Peyer's patch (tissue), 4 donors: ENCODE measurements at places on chromosomes 2 and 18. TPM values are rescaled to one million over a fixed set of nuclear protein-coding genes. Genes with fewer than 3 reads are reported as not detected.

- no peaks in the 10 kb centered on the region for H3K4me1 ChIP-seq
- H3K36me3 ChIP-seq = no peaks in the 10 kb centered on the region
- no peak overlapping the region for H3K27ac ChIP-seq
- H3K27me3 ChIP-seq = no peaks in the 10 kb centered on the region
- no peak for DNase-seq
Measured at GRCh38 chr18:7789856-7790552, 222.9 kb downstream of the PTPRM start.

DNA sequence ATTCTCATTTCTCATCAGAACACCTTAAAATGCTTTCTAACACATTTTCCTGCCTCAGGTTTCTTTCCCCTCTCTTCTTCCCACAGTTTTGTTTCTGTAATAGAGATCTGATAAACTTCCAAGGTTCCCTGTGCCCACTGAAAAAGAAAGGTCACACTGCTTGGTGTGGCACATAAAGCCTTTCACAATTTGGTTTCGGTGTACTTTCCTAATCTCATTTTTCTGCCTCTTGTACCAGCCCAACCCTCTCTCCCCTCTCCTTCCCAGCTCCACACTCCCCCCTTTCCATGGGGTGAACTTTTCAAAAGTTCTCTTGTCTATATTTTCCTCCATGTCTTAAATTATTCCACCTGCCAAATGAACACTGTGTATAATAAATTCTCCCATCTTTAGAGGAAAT is 7.2 kb downstream of the EIF2AK3 start:
- H3K4me1 ChIP-seq = peaks cover under 1% of the 10 kb centered on the region
- no peaks in the 10 kb centered on the region for H3K36me3 ChIP-seq
- no peak for DNase-seq
- no peak overlapping the region for H3K4me3 ChIP-seq
- H3K27me3 ChIP-seq = no peaks in the 10 kb centered on the region

DNA sequence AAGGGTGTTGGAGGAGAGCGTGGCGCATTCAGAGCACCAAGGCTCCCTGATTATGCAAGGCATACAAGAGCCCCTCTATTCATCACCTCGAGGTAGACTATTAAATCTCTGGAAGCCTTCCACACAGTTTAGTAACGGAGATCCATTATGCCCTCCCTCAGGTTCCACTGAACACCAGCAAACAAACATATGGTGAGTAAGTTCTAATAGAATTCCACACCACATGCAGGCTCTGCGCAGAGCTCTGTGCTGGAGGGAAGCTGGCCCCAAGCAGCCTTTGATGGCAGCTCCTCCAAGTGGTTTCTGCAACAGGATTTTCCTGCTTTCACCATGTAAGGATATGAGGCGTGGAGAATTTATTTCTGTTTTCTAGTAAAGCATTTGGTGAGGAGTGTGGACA is 238.6 kb downstream of the C1D start:
- no peak overlapping the region for H3K27ac ChIP-seq
- no peaks in the 10 kb centered on the region for H3K4me1 ChIP-seq
- H3K36me3 ChIP-seq = no peaks in the 10 kb centered on the region
- no peak overlapping the region for H3K4me3 ChIP-seq
- DNase-seq = no peak
- H3K27me3 ChIP-seq = no peaks in the 10 kb centered on the region

DNA sequence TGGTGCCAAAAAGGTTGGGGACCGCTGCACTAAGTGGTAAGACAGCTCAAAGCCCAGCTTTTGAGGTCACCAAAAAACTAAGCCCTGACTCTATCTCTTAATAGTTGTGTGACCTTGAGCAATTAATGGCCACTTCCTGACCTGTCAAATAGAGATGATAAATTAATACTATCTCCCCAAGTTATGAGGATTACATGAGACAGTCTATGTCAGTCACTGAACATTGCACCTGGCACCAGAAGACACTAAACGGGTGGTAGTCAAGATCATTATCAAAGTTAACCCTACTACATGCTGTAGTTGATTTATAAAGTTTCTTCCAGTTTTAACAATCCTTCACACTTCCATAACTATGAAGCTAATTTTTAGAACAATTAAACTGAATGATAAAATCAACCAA is 36.5 kb downstream of the STPG4 start:
- H3K4me1 ChIP-seq = no peaks in the 10 kb centered on the region
- H3K27me3 ChIP-seq = no peaks in the 10 kb centered on the region
- no peak overlapping the region for H3K27ac ChIP-seq
- no peak overlapping the region for H3K4me3 ChIP-seq
- no peak for DNase-seq
- no peaks in the 10 kb centered on the region for H3K36me3 ChIP-seq

DNA sequence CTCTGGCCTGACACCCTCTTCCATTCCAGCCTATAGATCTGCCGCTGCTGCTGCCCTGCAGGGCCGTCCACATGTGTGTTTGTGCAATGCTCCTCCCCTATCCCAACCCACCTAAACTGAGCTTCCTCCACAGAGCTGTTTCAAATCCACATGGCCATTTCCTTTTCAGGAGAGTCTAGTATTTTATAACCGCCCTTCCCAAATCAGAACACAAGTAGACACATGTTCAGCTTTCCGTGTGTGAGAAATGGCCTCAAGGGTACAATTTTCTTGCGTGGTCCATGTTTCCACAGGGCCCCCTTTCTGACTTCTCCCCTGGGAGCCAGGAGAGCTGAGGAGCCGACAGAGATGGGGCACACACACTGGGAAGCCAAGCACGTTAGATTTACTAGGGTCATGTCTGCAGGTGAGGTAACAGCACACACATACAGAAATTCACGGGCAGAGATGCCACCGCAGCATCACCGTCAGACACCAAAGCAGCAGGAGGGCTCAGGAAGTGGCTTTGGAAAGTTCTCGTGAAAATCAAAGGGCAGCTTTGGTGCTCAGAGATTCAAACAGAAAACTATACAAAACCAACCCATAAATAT is 102.9 kb upstream of the TGFA start:
- no peaks in the 10 kb centered on the region for H3K36me3 ChIP-seq
- H3K4me3 ChIP-seq = no peak overlapping the region
- no peak overlapping the region for H3K27ac ChIP-seq
- H3K27me3 ChIP-seq = peaks cover 3% of the 10 kb centered on the region
- H3K4me1 ChIP-seq = no peaks in the 10 kb centered on the region

- no peaks in the 10 kb centered on the region for H3K27me3 ChIP-seq
- no peaks in the 10 kb centered on the region for H3K4me1 ChIP-seq
- H3K27ac ChIP-seq = peak overlapping the region; percentile 48
- peaks cover 53% of the 10 kb centered on the region for H3K36me3 ChIP-seq
- H3K4me3 ChIP-seq = no peak overlapping the region
Measured at GRCh38 chr2:42296226-42296625, 64.8 kb downstream of the COX7A2L start.

- peak overlapping the region; percentile 73 for H3K27ac ChIP-seq
- H3K36me3 ChIP-seq = no peaks in the 10 kb centered on the region
- H3K4me1 ChIP-seq = no peaks in the 10 kb centered on the region
- H3K27me3 ChIP-seq = no peaks in the 10 kb centered on the region
- peak; percentile 61 for DNase-seq
Measured at GRCh38 chr18:32019251-32019948, 775 bp downstream of the RNF125 start.

GRCh38 chr2:238009563-238009962 is 42.7 kb downstream of the UBE2F start:
- H3K27me3 ChIP-seq = no peaks in the 10 kb centered on the region
- no peak overlapping the region for H3K4me3 ChIP-seq
- H3K36me3 ChIP-seq = no peaks in the 10 kb centered on the region
- no peak overlapping the region for H3K27ac ChIP-seq

DNA sequence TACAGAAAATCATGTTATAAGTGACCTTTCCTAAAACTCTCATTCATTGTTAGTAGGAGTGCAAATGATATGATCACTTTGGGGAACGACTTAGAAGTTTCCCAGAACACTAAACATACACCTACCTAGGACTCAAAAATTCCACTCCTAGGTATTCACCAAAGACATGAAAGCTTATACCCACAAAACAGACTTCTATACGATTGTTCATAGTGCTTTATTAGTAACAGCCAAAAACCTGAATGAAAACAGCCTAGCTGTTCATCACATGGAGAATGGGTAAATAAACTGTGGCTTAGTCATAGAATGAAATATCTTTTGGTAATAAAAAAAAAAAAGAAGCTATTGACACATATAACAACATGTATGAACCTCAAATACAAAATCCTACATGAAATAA is 8.8 kb downstream of the NOL10 start:
- no peak overlapping the region for H3K27ac ChIP-seq
- H3K36me3 ChIP-seq = no peaks in the 10 kb centered on the region
- H3K4me1 ChIP-seq = no peaks in the 10 kb centered on the region
- DNase-seq = no peak
- no peaks in the 10 kb centered on the region for H3K27me3 ChIP-seq
- H3K4me3 ChIP-seq = no peak overlapping the region

- H3K27ac ChIP-seq = no peak overlapping the region
- no peak for DNase-seq
- H3K36me3 ChIP-seq = no peaks in the 10 kb centered on the region
Measured at GRCh38 chr2:28640908-28641300, 110.7 kb upstream of the PPP1CB start.

- no peak overlapping the region for H3K4me3 ChIP-seq
- H3K27me3 ChIP-seq = no peaks in the 10 kb centered on the region
- H3K36me3 ChIP-seq = no peaks in the 10 kb centered on the region
- DNase-seq = no peak
- H3K4me1 ChIP-seq = no peaks in the 10 kb centered on the region
Measured at GRCh38 chr2:145166731-145167302, 646.9 kb upstream of the ZEB2 start.

GRCh38 chr2:167345559-167345958 is 457.3 kb downstream of the XIRP2 start:
- H3K36me3 ChIP-seq = no peaks in the 10 kb centered on the region
- no peak overlapping the region for H3K27ac ChIP-seq
- no peaks in the 10 kb centered on the region for H3K4me1 ChIP-seq
- no peaks in the 10 kb centered on the region for H3K27me3 ChIP-seq
- H3K4me3 ChIP-seq = no peak overlapping the region

DNA sequence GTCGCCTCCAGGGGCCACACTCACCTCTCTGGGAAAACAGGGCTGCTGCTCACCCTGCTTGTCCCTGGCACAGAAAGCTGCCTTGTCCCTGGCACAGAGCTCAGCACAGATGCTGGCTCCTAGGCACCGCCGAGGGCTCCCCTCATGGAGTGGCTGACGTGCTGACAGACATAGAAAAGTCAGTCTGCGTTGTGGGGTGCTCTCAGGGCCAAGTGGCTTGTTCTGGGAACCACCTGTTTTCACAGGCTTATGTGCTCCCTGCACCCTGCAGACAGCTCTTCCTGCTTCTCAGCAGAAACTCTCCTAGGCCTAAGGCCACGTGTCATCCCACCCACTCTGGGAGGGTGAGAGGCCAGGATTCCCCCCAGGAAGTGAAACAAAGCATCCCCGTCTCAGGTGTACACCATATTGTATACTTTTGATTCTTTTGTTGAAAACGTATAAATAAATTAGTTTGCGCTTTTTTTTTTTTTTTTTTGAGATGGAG is 84.7 kb upstream of the TMEM200C start:
- no peak overlapping the region for H3K27ac ChIP-seq
- H3K4me3 ChIP-seq = no peak overlapping the region
- no peaks in the 10 kb centered on the region for H3K36me3 ChIP-seq
- H3K27me3 ChIP-seq = no peaks in the 10 kb centered on the region
- DNase-seq = no peak

DNA sequence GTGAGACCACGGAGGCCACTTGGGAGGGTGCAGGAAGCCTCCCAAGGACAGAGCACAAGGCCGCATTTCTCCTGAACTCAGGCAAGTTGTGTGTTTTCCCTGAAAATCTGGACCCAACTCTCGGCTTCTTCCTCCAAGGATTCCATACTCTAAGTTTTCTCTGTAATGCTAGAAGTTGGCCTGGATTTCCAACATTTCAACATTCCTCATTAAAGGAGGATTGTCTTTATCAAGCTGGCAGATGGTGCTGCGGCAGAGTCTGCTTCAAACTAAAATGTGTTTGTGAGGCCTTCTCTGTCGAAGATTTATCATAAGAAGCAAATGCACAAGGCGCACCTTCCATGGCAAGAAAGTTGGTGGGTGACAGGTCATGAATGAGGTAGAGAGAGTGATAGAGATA is 94.4 kb upstream of the SATB2 start:
- no peaks in the 10 kb centered on the region for H3K36me3 ChIP-seq
- no peak for DNase-seq
- no peak overlapping the region for H3K4me3 ChIP-seq
- H3K4me1 ChIP-seq = no peaks in the 10 kb centered on the region
- no peak overlapping the region for H3K27ac ChIP-seq

DNA sequence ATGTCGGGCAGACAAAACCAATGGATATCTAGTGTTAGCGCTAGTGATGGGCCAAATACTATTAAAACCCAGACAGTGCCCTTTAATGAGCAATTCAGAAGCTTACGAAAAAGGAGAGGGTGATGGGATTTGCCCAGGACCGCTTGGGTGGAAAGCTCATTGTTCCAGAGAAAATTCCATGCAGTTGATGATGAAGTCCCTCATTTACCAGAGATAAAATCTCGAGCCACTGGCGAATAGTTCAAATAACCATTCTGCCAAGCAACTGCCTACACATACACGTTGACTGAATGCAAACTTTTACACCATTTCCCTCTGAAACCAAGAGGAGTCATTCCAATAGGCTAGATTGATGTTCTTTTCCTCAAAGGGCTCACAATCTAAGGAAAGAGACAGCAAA is 73.6 kb upstream of the ARL4C start:
- no peaks in the 10 kb centered on the region for H3K4me1 ChIP-seq
- H3K27me3 ChIP-seq = no peaks in the 10 kb centered on the region
- no peak for DNase-seq
- no peak overlapping the region for H3K27ac ChIP-seq
- H3K36me3 ChIP-seq = no peaks in the 10 kb centered on the region

DNA sequence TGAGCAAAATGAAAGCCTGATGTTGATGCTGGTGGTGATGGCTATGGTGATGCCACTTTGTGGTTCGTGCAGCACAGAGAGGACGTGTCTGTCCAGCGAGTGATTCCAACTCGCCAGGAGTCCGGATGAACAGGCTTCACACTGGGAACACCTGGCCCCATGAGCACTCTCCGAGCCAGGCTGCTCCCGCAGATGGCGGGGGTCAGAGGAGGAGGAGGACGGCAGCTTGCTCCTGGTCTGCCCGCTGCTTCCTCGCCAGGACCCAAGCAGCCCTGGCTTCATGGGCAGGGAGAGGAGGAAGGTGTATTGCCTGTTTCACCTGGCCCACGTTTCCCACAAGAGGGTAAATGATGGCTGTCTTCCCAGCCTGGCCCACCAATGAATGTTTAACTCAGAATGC is 121.6 kb downstream of the MTCL1 start:
- peaks cover 3% of the 10 kb centered on the region for H3K36me3 ChIP-seq
- DNase-seq = no peak
- no peak overlapping the region for H3K27ac ChIP-seq
- no peak overlapping the region for H3K4me3 ChIP-seq
- no peaks in the 10 kb centered on the region for H3K27me3 ChIP-seq

DNA sequence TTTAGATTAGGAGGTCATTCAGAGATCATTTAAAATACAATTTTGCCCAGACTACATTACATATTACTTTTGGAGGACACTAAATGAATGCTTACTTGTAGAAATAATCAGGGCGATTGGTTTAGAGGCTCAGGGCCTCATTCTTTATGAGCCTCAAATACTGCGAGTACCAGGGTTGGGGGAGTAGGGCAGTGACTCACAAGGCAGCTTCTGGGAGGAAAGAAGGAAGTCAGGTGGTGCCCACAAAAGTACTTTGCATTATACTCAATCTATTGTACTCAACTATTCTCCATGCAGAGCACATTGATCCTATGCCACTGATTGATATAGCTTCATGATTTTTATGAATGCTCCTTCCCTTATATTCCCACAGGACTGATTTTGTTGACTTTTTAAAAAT is 166.9 kb downstream of the SOCS6 start:
- H3K36me3 ChIP-seq = no peaks in the 10 kb centered on the region
- H3K4me3 ChIP-seq = no peak overlapping the region
- no peaks in the 10 kb centered on the region for H3K4me1 ChIP-seq
- DNase-seq = no peak

POU3F3 gene
- 0.40 TPM for total RNA-seq

PSTPIP2 gene
- total RNA-seq = 17.3 TPM

CRACDL gene
- total RNA-seq = 3.3 TPM

GALNT5 gene
- total RNA-seq = 20.1 TPM
